Activated CD4-positive, alpha-beta T cell treated with anti-CD3 and anti-CD28 coated beads for 1 hour (primary cell): ENCODE measurements at places on chromosomes 5 and 9.

GRCh38 chr9:124632077-124632621, 125.0 kb upstream of the NR5A1 start:
- DNase-seq, result no peak

GRCh38 chr5:128551476-128551875, 13.4 kb upstream of the FBN2 start:
- DNase-seq, result no peak

- DNase-seq, result no peak
These were observed 133.4 kb downstream of the PHF2 start for GRCh38 chr9:93709600-93710369.

DNA sequence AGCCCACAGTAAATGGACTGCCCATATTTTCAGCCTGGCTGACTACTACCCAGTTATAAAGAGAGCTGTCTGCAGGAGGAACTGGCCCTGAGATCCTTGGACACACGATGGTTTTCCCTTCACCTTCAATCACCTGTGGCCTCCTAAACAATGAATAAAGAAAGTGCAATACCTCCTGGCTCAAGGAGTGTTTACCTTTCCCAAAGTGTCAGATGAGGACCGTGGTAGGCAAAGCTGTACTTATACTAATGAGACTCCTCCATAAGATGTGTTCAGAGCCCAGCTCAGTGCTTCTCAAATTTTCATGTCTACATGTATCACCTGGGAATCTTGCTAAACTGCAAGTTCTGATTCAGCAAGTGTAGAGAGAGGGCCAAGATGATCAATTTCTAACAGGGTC, 284.5 kb upstream of the VLDLR start:
- DNase-seq, result no peak

- no peak for DNase-seq
These were observed 160.7 kb upstream of the PITX1 start for GRCh38 chr5:135194573-135195269.

DNA sequence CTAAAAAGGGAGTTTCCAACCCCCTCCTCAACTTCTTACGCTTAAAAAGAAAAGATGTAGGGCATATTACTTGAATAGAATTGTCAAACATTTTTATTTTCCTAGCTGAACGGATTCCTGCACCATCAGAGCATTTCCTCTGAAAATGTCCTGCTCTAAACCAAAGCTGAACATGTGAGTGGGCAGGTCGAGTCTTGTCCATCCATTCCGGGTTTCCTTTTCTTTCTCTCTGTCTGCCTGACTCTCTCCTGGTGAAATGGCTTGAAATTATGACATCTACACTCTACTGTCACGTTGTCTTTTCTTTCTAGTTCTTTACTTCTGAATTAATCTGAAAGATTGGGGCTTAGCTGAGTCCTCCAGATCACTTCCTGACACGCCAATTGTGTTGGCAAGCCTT, 39.2 kb upstream of the PTPN3 start:
- DNase-seq, result no peak

DNA sequence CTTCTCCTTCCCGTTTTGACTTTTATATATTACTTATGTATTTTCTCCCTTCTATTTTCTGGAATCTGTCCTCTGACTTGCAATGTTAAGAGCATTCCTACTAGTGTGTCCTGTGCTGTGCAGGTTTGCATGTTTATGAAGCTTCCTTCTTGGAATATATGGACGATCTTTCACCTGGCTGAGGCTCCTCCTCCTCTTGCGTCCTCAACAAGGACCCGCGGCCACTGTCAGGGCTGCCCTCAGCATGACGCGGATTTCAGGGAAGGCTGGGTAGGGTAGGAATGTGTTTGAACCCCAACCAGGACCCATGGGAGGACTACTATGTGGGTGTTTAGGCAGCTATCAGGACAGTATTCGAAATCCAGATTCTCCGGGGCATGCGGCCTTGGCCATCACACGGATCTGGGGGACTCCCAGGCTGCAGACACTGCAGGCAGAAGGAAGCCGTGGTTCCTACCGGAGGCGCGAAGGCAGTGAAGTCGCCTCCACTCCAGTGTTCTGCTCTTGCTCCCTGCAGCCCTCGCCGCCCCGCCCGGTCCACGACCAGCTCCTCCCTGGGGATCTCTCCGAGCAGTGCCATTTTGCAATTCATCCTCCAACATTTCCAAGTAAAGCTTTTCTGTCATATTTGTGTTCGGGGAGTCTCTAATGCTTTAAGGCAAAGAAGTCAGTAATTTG, 37.0 kb upstream of the OSMR start:
- DNase-seq, result no peak

DNA sequence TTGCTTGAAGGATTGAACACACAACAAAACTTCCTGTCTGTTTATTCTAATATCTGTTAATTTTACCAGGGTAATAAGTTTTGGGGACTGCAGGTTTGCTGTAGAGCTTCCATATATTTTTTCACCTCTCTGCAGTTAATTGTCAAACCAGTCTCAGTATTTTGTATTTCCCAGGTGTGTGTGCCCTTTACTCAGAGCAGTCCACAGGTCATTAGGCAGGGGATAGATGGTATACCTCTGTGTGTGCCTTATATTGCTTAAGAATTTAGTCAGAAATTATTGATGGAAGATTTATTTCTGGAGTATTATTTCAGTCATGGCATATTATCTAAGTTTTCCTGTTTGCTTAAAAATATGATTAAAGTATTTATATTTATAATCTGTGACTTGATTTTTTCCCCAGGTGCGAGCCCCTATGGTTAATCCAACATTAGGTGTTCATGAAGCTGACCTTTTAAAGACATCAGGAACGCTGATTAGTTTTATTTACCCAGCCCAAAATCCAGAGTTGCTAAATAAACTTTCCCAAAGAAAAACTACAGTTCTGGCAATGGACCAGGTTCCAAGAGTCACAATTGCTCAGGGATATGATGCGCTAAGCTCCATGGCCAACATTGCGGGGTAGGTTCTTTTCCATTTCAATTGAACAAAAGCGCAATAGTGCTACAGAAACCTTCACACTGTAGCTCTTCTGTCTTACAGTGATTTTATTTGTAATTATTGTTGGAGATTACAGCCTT, 12.6 kb downstream of the NNT start:
- DNase-seq, result no peak

DNA sequence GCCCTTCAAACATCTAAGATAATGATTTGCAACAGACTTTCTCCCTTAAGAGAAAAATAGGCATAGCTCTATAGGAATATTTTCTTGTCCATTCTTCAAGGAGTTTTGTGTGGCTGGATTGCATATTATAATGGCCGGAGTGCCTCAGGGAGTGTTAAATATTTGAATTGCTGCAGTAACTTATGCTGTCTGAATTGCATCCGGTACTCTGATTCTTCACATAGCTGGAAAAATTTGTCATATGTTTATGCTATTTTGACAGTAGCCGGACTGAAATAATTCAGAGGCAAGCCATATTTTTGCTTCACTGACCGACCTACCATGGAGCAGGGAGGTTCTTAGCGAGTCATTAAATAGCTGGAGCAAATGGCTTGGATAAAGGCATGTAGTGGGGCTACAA, 621.0 kb downstream of the ACTL7B start:
- DNase-seq, result no peak

GRCh38 chr5:165757791-165758190, 2252.4 kb downstream of the MAT2B start:
- DNase-seq, result no peak

DNA sequence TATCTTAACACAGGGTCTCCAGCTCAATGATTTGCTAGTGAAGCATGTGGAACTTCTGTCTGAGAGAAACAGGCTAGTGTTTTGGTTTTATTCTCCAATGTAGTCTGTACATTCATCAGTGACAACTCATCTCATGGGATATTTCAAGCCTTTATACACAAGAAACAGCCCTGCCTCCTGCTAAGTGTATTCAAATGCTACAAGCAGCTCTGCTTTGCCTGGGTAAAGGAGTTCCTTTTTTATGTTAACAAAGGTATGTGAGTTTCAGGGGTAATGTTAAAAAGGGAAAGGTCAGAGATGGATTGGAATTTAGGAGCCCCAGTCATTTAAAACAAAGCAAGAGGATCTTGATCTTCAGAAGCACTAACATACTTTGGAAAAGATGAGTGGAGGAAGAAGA, 498.7 kb downstream of the ISL1 start:
- DNase-seq, result no peak

DNA sequence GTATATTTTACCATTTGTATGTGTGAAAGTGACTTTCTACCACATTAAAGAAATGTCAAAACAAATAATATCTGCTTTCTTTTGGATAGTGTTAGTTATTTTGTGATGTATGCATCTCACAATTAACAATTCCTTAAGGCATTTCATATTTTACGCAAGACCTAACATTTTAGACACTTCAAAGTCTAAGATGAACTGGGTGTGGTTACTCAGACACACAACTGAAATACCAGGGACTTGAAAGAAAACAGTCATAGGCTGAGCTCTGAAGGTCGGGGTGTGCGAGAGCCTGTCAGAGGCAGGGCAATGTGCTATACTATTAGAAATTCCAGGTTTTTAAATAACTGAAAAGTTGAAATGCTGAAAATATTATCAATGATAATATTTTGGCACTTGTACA, 44.5 kb upstream of the ZNF622 start:
- no peak for DNase-seq

GRCh38 chr9:110095161-110095595, 112.8 kb downstream of the C9orf152 start:
- DNase-seq, result no peak

DNA sequence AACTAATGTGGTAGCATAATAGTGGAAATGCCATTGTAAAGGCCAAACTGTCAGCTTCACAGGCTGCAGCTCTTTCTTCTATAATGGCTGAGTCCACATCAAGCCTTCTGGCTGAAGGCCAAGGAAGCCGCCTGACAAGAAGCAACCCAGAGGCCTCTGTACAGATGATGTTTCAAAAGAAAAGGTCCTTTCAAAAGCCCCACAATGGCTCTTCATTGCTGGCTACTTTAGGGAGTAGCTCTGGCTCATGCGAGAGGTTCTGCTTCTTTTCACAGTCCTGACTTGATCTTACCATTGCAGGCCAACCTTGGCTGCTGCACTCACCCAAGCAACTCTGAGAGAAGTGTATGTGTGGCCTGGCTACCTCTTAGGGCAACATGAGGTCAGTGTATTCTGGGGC, 54.5 kb upstream of the EQTN start:
- DNase-seq, result no peak

DNA sequence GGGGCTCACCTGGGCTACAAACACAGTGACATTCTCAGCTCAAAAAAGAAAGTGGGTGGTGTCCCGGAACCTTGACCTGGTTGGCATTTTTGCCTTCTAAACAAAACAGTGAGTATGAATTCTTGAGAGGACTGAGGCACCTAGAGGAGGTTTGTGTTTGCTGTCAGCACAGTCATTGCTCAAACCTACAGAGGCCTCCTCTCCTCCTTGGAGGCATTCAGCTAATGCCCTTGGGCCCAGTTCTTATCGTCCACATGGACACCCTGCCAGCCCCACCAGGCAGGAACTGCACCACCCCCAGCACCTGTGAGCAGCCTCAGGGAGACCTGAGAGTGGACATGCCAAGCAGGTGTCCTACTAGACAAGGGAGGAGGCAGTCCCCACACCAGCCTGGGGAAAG, 156.7 kb downstream of the SYK start:
- no peak for DNase-seq

DNA sequence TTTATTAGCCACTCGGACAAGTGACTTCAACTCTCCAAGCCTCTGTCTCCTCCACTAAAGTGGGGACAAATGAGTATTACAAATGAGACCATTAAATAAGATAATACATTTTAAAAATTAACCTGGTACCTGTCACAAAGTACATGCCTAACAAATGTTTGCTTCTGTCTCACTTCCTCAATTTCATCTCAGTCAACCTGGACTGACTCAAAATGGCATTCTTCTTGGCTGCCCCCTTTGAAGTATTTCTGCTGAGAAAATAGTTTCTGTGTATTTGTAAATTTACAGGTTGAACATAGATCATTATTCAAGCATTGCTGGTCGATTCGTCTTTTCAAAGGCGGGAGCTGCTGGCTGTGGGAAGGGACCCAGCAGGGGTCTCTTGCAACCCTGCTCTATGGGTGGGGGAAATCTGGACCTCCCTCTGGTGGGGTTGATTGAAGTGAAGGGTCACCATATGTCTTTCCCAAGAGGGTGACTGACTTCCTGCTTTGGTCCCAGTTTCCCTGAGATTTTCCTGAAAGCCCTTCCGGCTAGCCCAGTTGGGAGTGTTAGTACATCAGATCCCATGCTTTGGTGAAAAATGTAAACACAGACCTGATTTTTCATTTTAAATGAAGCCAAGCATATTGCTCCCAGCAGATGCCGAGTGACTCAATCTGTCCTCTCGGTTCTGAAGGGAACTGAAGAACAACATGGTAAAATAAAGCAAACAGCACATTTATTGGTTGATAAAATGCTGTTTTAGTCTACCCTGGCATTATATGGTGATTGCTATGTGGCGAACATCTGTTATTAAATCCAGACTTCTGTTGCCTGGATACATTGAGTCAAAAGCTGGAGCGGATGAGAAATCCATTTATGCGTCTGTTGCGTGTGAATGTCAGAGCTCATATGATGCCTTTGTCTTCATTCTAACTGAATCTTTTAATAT, 73.0 kb downstream of the KCNIP1 start:
- DNase-seq, result no peak

- DNase-seq, result no peak
These were observed 304.1 kb downstream of the CWC27 start for GRCh38 chr5:65072850-65073249.

DNA sequence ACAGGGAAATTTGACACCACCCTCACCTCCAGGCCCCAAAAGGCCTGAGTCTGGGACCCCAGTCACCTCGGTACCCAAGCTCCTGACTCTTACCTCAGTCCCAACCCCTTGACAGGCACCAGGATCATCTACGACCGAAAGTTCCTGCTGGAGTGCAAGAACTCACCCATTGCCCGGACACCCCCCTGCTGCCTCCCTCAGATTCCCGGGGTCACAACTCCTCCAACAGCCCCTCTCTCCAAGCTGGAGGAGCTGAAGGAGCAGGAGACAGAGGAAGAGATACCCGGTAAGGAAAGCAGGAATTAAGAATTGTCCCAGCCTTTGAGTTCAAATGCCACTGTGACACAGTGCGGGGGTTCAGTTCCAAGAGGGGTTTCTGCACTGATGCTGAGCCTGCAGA, 1.3 kb downstream of the EIF4EBP3 start:
- no peak for DNase-seq

DNA sequence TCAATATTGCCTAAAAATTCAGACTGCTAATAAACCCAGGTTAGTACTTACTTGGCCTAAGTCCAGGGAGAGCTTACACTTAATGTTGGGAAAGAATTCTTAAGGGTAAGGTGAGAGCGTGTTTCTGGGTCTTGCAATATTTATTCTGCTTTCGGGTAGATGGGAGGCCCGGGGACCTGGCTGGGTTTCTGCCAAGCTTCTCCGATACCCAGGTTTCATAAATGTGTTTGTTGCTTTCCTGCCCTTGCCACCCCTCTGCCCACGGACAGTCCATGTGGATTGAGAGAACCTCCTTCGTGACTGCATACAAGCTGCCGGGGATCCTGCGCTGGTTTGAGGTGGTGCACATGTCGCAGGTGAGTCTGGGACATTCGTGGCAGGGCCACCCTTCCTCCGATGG, 48.4 kb upstream of the FOXI1 start:
- DNase-seq, result no peak
